Thoracic aorta (tissue), 2 donors: ENCODE measurements at places on chromosomes 16 and 17. TPM values are rescaled to one million over a fixed set of nuclear protein-coding genes. Genes with fewer than 3 reads are reported as not detected.

Gene RNF227
- 3.3 TPM for total RNA-seq

Gene FBXW10B
- total RNA-seq = 0.35 TPM

Gene TBC1D3H
- total RNA-seq = 0.27 TPM

DNA sequence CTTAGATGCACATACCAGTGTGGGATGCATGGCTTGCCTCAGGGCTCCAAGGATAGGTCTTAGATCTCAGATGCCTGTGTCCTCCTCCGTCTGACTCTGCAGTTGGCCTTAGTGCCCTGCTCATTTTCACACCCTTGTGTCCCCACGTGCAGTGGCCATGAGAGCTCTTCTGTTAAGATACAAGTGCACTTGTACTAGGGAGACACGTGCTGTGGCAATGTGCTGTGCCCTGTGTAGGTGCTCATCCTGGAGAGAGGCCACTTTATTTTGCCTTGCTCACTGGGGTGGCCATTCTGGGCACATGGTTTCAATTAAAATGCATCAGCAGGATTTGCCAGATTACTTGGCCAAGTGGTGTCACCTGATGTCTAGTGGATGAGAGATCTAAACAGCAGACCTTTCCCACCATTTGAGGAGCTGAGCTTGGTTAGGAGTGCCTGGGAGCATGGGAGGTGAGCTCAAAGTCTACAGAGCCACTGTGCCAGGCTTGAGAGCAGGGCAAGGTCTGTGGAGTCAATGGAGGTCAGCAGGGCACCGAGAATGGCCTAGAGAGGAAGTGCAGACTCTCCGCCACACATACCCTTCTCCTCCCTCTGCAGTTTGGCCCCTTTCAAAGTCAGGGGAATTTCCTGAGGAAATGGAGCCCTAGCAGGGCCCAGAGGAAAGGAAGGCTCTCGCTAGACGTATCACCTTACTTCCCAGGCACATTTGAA is 25.2 kb upstream of the SMPD3 start:
- no peak for DNase-seq

DNA sequence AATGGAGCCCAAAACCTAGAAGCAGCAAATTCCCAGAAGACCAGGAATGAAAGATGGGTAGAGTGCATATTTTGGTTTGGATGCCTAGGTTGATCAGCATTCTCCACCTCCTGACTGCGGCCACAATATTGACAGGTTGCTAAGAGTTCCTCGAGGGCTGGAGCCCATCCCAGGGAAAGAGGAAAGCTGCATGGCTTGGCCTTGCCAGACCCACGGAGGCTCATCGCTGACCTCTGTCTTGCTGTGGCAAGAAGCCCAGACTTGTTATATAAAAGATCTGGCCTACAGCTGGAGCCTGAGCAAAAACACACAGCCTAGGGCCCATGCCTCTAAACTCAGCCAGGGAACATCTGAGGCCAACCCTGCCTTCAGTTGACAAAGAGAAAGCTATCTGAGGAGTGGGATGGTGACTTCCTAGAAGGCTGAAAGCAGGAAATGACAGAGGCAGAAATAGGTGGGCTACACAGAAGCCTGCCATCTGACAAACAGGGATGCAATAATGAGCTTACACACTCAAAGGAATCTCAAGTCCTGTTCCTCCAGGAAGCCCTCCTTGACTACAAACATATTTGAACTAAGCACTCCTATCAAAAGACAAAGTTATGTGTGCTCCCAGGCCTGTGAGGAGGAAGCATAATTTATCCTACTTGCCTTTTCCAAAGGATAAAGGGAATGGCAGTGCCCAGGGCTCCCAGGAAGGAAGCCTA is 22.5 kb upstream of the SLC35B1 start:
- peak; percentile 21 for DNase-seq

GRCh38 chr16:86575754-86576557 is 2.4 kb upstream of the FOXL1 start:
- peak; percentile 79 for DNase-seq

DNA sequence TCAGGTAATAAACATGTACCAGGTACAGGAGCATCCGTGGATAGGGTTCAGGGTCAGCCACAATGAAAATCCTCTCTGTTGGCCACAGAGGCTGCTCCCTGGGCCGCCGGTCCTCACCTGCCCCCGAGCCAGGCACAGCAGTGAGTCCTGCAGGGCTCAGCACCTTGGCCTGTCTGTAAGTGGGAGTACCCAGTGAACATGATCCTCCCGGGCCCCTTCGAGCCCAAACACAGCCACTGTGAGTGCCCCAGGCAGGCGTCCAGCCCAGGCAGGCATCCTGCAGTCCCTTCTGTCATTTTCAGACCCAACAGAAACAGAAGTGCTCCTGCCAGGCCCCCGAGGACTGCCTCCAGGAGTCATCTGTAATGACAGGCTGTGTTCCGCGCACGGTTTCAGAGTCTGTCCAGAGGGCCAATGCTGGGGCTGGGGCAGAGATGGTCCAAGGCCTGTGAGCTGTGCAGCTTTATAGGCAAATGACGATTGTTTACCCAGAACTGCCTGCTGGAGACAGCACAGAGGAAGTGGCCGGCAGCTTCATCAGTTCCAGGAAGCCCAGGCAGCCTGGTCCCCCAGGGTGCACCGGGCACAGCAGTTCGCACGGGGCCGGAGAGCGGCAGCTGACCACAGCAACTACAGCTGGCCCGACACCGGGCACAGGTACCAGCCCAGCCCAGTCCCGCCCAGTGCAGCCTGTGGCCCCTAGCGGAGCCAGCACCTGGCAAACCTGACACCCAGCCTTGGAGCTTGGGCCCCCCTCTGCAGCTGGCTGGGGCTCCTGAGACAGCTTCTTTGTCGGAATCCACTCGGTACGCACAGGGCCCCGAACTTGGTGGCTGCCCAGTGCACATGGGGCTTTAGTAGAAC is 13.2 kb downstream of the SLC7A5 start:
- DNase-seq = no peak

- DNase-seq = no peak
Measured at GRCh38 chr16:55297062-55297909, 26.7 kb upstream of the IRX6 start.

DNA sequence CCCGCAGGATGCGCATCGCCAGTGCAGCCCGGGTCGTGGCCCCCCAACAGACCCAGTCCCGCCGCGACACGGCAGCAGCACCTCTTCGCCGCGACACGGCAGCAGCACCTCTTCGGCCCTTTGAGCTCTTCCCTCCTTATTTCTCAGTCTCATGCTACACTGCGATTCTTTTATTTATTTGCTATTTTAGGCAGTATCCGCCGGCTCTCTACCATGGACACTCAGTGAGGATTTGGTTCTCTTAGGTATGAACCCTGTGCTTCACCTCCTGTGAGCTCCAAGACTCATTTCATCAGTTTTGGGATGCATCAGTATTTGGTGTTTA is 8.3 kb upstream of the MAP2K3 start:
- no peak for DNase-seq

DNA sequence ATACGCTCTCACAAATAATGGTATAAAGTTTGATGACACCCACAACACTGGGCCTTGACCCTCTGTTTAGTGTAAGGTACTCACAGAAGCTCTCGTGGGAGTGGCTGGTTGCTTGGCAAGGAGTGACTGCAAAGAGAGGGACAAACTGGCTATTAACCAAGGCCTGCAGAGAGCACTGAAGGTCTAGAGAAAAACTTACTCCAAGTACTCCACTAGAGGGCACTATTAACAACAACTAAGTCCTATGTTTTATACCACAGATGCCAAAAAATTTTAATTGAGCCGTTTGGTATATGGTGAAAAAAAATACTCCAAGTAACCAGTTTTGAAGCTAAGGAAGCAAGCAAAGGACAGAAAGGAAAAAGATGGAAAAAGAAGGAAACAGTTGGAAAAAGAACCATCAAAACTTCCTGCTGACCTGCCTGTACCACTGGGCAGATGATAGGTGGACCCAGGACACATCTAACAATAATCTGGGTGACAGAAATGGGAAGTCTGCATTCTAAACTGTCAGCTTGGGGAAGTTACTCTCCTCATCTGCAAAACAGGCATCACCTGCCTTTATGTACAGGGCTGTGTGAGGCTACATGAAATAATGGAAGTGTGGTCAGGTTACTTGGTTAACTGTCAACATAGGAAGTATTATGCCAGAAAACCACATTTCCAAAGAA is 23.2 kb downstream of the DYNC1LI2 start:
- no peak for DNase-seq
